ENCODE measurements at places on chromosomes 12 and 14. TPM values are rescaled to one million over a fixed set of nuclear protein-coding genes. Genes with fewer than 3 reads are reported as not detected.

FIGNL2 gene
- total RNA-seq = 0.24 TPM

NKX2-1 gene
- not detected for total RNA-seq

SYCP3 gene
- not detected for total RNA-seq

ZNF740 gene
- 7.5 TPM for total RNA-seq

MYF6 gene
- not detected for total RNA-seq

GDF3 gene
- total RNA-seq = not detected

RASAL1 gene
- total RNA-seq = not detected

LRP1 gene
- 1,119 TPM for total RNA-seq

HAL gene
- total RNA-seq = not detected

PIK3C2G gene
- total RNA-seq = not detected

CCDC38 gene
- not detected for total RNA-seq

PRKCH gene
- 6.7 TPM for total RNA-seq
